Cardiac septum (tissue), 1 donor: ENCODE measurements at places on chromosomes 6 and 20. TPM values are rescaled to one million over a fixed set of nuclear protein-coding genes. Genes with fewer than 3 reads are reported as not detected.

The INSM1 gene
- total RNA-seq = not detected

The SIRPG gene
- total RNA-seq = not detected

The HUS1B gene
- total RNA-seq = 0.86 TPM

The TNFRSF21 gene
- total RNA-seq = 3.5 TPM

The ENPP3 gene
- 0.16 TPM for total RNA-seq

The TFEB gene
- total RNA-seq = 45.6 TPM

The DDO gene
- total RNA-seq = 16.2 TPM

The TAGAP gene
- 0.75 TPM for total RNA-seq

The FOXA2 gene
- not detected for total RNA-seq
